ENCODE measurements at places on chromosomes 16 and 17.

DNA sequence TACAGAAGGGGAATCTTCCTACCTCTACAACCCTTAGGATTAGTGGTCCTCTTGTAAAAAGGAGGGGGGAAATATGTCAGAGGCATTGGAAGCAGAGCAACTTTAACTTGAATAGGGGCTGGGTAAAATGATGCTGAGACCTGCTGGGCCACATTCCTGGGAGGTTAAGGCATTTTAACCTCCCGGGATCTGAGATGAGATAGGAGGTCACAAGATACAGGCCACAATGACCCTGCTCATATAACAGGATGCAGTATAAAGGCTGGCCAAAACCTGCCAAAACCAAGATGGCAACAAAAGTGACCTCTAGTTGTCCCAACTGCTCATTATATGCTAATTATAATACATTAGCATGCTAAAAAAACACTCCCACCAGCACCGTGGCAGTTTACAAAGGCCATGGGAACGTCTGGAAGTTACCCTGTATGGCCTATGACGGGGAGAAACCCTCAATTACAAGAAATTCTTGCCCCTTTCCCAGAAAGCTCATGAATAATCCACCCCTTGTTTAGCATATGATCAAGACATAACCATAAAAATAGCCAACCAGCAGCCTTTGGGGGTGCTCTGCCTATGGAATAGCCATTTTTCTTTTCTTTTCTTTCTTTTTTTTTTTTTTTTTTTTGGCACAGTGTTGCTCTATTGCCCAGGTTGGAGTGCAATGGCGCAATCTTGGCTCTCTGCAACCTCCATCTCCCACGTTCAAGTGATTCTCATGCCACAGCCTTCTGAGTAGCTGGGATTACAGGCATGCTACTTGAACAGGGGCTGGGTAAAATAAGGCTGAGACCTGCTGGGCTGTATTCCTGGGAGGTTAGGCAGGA lies 6.2 kb upstream of the C1QTNF1 start:
- no peak for DNase-seq

- peak; percentile 52 for DNase-seq
Measured at GRCh38 chr16:85359147-85359822, 247.0 kb upstream of the CIBAR2 start.

GRCh38 chr16:69350536-69351133 lies 951 bp downstream of the TMED6 start:
- no peak for DNase-seq

DNA sequence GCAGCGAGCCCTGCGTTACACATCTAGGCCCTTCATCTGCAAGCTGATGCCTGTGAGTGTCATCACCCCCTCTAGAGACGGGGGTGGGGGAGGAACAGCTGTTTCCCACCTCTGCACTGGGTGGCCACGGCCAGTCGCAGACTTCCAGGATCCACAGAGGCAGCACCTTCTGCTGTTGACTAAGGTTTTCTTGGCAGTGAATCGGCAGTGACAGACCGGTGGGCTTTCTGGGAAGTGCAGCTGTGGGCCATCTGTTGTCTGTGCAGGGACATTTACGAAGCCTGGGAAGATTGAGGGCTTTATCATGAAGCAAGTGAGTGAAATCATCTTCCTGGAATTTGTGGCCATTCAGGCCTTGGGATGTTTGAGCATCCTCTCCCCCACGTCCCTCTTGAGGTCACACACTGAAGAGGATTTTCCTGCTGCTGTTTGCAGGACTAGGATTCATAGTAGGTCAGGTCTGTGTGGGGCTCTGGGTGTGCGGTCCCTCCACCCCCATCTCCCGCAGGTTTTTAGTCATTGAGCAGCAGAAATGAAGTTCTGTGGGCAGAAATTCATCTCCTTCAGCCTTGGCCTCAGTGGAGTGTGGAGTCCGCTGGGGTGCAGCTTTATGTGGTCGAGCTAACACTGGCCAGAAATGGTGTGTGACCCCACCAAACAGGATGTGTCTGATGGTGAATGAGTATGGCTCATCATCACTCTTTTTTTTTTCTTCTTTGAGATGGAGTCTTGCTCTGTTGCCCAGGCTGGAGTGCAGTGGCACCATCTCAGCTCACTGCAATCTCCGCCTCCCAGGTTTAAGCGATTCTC lies 12.0 kb downstream of the PGS1 start:
- DNase-seq, result peak; percentile 94

GRCh38 chr16:22946433-22946832 lies 132.5 kb downstream of the HS3ST2 start:
- DNase-seq, result no peak

DNA sequence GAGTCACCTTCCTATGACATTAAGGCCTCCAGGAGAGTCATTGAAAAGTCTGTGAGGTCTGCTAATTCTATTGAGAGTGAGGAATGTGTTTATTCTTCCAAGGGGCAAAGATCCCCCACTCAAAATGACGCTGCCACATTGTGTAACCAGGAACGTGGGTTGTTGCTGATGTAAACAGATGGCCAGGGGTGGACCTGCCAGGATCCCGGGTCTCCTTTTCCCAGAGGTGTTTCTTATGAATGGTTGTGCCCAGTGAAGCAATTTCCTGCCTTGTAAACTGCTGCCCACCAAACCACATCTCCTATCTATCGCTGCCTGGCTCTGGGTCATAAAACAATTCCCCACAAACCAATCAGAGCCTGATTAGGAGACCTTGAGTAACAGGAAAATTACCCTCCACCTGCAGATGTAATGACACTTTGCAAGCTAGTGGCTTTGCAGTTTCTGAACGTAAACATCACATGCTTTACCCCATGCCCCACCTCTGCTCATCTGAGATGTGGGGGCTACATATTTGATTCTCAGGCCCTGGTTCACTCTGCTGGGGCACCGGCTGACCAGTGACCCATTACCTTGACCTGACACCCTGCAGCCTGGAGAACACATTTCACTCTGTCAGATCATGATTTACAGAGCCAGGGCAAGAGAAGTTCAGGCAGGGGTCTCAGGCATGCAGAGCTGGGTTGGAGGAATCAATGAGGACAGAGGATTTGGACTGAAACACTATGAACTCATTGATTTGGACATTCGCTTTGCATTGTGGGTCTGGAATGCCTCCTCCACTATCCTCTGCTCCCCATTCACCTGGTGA lies 33.1 kb upstream of the DDX52 start:
- no peak for DNase-seq

DNA sequence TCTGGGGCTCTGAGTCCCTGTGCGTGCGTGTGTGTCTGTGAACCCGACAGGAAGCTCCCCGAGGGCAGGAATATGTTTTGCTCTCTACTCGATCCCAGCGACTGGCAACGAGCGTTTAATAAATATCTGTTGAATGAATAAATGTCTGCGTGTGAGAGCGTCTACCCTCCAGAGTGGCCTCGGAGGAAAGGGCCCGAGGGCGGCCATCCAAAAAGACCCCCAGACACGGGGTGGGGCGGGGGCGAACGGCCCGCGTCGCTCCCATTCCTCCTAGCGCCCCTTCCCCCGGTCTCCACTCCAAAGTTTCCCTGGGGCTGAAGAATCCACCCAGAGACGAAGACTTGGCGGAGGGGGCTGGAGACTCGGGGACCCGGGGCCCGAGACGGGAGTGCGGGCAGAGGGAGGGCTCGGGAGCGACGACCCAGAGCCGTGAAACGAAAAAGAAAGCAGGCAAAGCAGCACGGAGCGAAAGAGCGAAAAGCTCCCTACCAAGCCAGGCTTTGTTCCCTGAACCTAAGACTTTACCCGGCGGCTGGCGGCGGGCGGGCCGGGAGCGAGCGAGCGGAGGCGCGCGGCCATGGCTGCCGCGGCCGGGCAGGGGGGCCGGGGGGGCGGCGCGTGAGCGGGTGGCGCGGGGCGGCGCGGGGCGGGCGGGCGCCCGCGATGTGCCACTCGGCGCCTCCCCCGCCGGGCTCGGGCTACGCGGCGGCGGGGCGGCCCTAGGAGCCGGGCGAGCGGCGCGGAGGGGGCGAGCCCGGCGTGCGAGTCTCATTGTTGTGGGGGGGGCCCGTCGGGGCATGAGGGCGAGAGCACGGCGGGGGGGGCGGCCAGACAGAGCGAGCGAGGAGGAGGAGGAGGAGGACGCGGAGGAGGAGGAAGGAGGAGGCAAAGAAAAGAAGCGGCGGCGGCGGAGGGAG lies at the start of gene MLLT6:
Gene MLLT6 (plus strand): TSS at position 668 of the 917 bp plus-strand sequence. CDS start 360 bp downstream, outside the sequence.
- peak; percentile 69 for DNase-seq

DNA sequence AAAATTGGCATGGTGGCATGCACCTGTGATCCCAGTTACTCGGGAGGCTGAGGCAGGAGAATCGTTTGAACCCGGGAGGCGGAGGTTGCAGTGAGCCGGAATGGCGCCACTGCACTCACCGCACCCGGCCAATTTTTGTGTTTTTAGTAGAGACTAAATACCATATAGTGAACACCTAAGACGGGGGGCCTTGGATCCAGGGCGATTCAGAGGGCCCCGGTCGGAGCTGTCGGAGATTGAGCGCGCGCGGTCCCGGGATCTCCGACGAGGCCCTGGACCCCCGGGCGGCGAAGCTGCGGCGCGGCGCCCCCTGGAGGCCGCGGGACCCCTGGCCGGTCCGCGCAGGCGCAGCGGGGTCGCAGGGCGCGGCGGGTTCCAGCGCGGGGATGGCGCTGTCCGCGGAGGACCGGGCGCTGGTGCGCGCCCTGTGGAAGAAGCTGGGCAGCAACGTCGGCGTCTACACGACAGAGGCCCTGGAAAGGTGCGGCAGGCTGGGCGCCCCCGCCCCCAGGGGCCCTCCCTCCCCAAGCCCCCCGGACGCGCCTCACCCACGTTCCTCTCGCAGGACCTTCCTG lies at the start of gene HBQ1:
Gene HBQ1 (plus strand): TSS at position 359 of the 575 bp plus-strand sequence. CDS start 28 bp downstream, at position 387.
- DNase-seq, result no peak

- DNase-seq, result no peak
Measured at GRCh38 chr17:49005140-49005539, 8.0 kb downstream of the IGF2BP1 start.

- DNase-seq, result no peak
Measured at GRCh38 chr16:27492588-27492979, 57.1 kb downstream of the GTF3C1 start.

- peak; percentile 18 for DNase-seq
Measured at GRCh38 chr16:19601083-19601976, 45.8 kb downstream of the VPS35L start.

- DNase-seq, result no peak
Measured at GRCh38 chr17:72468841-72469240, 348.0 kb downstream of the SOX9 start.

- DNase-seq, result peak; percentile 19
Measured at GRCh38 chr17:67829331-67829730, 4.0 kb downstream of the BPTF start.

GRCh38 chr17:48308581-48308980 lies 121.4 kb downstream of the SKAP1 start:
- DNase-seq, result no peak

DNA sequence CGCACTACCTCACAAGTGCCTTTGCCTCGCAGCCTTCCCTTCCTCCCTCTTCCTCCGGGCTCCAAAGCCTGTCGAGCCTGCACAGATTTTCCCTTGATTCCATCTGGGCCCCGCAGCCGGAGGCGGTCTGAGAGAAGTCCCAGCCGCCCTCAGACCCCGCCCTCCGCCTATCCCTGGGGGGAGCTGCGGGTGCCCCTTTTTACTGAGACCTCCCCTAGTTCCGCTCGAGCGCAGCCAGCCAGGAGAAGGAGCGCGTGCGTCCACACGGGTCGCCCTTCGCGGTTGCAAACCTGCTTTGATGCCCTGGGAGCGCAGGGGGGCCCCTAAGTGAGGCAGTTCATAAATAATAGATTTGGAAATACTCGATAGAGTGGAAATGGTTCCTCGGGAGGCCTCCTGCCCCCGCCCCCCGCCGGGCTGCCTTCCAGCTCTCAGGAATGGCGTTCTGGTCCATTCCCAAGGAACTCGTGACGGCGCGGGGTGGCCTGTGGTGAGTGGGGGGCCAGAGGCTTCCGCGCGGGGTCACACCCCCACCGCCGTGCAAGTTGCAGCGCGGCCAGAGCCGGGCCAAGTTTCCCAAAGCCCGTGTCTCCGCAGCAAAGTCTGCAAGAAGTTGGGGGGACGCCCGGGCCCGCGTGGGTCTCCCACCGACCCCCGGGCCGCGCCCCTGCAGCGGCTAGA lies 610 bp downstream of the C16orf74 start:
- peak; percentile 26 for DNase-seq

- DNase-seq, result no peak
Measured at GRCh38 chr16:30787613-30788378, 791 bp upstream of the ZNF629 start.

DNA sequence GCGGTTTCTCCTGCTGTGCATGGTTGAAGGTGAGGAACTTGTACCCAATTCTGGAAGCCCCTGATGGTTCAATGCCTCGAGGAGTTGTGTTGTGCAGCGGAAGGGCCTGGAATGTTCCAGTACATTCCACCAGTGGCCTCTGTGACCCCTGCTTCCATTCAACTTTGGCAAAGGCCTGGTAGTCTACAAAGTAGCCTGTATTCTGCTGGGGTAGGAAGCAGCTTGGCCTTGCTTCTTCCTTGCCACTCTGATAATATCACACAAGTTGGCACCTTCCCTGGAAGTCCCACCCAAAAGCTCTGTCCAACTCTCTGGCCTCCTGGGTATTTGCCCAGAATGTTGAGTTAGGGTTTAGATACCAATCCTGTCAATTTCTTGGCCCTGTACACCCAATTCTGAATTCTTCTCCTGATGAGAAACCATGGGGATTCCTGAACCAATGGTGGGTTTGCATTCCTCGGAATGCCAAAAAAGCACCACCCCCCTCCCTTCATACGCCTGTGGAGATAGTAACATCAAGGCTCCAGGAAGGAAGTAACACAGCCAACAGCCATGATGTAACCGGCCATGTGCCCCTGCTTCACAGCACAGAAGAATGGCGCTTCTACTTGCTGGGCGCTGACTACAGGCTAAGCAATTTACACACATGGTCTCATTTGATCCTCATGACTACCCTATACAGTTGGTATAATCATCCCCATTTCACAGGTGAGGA lies 11.8 kb upstream of the FAM117A start:
- DNase-seq, result peak; percentile 47

DNA sequence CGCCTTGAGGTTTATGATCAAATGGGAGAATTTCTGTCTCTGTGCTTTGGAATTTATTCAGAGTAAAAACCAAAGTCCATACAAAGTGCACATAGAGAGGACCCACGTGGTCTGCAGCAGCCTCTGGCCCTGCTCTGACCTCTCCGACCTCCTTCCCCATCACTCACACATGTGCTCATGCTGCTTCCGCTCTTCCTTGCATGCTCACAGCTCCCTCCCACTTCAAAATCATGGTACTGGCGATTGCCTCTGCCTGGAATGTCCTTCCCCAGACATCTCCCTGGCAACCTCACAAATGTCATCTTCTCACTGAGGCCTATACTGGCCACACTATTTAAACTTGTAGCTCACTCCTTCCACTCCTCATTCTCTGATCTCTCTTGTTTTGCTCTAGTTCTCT lies 418.0 kb downstream of the CA10 start:
- DNase-seq, result no peak

DNA sequence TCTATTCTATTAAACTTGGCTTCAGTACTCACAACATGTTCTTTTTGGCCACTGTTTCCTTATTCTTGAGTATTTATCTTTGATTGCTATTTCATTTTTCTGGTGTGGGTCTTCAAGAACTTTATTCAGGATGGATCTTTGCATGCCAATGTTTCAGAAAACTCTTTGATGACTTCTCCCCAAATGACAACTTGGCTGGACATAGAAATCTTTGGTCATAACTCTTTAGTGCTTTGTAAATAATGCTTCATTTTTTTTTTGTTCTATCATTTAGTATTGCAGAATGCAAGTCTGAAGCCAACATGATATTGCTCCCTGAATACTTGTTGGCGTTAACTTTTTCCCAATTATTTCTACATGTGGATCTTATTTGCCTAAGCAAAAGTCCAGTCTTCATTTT lies 103.6 kb upstream of the HS3ST2 start:
- DNase-seq, result no peak
